ENCODE measurements at places on chromosomes 13 and 19.

GRCh38 chr13:93325303-93326233 lies 99.0 kb downstream of the GPC6 start:
- DNase-seq: no peak

GRCh38 chr13:90746230-90746629 lies 601.3 kb upstream of the MIR17HG start:
- DNase-seq: no peak

DNA sequence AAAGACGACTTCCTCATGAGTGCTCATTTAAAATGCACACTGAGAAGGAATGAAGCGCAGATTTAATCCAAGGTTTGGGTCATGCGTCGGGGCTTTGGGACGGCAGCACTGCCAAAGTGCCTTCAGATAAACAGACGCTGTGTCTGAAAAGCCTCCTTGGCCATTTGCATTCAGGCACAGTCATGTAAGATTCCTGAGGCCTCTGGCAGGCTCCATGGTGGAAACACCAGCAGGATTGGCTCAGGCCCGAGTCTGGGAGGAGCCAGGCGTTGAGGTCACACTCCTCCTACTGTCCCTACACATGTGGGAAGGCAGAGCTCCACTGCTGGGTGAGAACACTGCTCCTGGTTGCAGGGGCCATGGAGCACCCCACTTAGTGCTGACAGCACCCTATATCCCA lies 113.3 kb upstream of the KL start:
- no peak for DNase-seq

- no peak for DNase-seq
Measured at GRCh38 chr19:19566306-19566705, 28.2 kb downstream of the CILP2 start.

- DNase-seq: no peak
Measured at GRCh38 chr13:97327506-97328221, 105.5 kb downstream of the MBNL2 start.

DNA sequence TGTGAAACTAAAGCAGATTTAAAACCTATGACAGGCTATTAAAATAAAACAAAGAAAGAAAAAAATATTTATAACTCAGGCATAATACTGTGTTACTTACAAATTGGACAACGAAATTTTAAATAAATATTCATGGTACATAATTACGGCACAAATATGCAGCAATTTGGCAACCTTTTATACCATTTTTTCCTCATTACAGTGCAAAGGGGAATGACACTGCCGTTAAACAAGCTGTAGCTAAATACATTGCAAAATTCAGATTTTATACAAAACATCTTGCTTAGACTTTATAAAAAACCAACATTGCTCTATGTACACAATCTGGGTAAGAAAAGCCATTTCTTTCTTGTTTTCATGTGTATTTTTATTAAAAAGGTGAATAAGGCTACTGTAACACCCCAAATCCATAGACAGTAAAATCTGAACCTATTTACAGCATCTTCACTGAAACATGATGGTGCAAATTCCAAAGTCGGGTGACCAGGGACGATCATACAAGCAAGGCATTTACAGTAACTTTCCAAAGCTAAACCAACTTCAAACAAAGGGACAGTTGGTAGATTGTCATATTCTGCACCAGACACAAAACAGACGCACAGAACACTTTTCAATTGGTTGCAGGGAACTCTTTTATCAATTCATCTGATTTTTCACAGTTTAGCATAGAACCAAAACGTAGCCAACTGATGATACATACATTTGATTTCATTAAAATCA lies 45.5 kb downstream of the EFNB2 start:
- no peak for DNase-seq

DNA sequence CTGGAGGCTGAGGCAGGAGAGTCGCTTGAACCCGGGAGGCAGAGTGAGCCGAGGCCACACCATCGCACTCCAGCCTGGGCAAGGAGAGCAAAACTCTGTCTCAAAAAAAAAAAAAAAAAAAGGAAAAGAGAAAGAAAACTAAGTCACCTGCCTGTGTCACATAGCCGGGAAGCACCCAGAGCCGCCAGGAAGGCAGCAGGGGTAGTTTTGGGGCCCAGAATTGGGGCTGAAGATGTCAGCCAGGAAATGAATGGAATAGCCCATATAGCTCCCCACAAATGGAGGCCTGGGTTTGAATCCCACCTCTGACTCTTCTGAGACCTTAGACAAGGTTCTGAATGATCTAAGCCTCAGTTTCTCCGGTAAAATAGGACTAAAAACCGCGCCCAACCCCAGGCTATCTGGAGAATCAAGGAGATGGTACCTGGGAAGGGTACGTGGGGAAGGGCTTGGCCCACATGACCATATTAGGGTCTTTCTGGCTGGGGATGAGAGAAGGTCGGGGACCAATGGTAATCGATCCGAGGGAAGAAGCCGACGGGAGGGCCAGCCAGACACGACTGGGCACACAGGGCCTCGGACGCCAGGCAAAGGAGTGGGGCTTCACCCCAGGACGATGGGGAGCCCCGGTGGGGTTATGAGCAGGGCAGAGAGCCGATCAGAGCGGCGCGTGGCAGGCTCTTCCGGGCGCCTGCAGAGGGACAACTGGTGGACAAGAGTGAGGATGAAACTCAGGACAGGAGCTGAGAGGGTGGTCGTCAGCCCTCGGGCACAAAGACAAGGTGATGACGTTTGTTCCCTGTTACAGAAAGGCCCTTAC lies 14.4 kb downstream of the CCDC124 start:
- no peak for DNase-seq
